Posterior cingulate gyrus (tissue), 11 donors: ENCODE measurements at places on chromosomes 11 and 22.
A peak's percentile ranks its signal among the peaks of the same experiment; 100 is the strongest.

GRCh38 chr11:78060533-78060932, 3.1 kb upstream of the THRSP start:
- DNase-seq: peak; percentile 13

DNA sequence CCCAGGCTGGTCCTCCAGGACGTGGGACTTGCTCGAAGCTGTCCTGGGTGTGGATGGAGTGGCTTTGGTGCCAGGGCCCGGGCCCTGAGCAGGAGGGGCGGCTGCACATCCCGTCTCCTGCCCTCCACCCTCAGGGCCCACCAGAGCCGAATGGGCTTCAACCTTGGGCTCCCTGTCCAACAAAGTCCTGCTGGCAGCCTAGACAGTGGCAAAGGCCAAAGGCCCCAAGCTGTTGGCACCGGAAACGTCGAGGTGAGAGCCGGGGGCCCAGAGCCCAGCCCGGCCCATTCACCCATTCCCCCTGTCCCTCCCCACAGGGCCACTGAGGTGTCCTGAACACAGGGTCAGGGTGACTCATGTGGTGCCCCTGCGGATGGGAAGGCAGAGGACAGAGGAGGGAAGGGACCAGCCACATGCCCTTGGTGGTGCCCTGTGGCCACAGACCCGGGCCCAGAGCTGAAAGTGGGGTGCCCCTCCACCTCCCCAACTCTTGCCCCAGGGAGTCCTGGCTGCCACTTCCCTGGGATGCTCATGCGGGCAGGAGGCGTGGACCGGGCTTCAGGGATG, 9.1 kb downstream of the TSPAN32 start:
- no peak for DNase-seq

DNA sequence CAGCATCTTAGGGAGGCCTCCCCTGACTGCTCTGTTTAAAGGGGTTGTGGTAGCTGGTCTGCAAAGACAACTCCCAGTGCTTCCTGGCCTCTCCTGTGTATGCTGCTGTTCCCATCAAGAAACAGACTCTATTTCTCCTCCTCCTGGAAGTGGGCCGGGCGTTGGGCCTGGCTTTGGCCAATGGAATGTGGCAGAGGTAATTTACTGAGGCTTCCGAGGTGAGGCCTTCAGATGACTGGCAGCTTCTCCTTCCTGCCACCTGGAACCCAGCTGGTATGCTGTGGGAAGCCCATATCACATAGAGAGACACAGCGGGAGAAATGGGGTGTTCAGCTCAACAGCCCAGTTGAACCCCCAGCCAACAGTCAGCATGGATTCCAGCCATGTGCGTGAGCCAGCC, 25.1 kb upstream of the EIF3D start:
- no peak for DNase-seq

- no peak for DNase-seq
Measured at GRCh38 chr11:77236901-77237300, 64.6 kb downstream of the GDPD4 start.

- DNase-seq: no peak
Measured at GRCh38 chr11:123833095-123833494, 26.9 kb upstream of the OR6M1 start.

- no peak for DNase-seq
Measured at GRCh38 chr11:73265853-73266645, 6.1 kb upstream of the P2RY6 start.

- DNase-seq: peak; percentile 45
Measured at GRCh38 chr11:119144825-119145486, 3.9 kb upstream of the ABCG4 start.

DNA sequence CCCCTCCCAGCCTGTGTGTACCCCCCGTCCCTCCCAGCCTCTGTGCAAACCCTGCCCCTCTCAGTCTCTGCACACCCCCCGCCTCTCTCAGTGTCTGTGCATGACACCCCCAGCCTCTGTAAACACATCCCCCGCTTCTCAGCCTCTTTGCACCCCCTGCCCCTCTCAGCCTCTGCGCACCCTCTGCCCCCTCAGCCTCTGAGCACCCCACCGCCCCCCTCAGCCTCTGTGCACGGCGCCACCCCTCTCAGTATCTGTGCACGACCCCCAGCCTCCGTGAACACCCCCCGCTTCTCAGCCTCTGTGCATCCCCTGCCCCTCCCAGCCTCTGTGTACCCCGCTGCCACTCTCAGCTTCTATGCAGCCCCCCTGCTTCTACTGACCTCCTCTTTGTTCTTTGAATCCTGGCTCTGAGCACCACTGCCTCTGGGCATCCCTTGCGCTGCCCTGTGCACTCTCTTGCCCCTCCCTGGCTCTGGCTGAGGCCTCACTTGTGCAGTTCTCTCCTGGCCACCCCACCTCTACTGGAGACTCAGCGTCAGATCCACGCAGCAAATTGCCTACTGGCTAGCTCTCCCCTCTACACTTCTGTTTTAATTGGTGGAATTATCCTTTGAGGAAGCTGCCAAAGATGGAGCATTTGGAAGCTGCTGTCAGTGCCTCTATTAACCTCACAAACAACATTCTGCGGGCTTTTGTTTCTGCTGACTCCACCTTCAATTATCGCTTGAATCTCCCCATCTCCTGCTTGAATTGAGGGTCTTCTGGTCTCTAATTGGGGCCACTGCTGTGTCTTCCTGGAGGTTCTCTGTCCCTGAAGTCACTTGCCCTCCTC, 838.6 kb downstream of the TBC1D22A start:
- no peak for DNase-seq

DNA sequence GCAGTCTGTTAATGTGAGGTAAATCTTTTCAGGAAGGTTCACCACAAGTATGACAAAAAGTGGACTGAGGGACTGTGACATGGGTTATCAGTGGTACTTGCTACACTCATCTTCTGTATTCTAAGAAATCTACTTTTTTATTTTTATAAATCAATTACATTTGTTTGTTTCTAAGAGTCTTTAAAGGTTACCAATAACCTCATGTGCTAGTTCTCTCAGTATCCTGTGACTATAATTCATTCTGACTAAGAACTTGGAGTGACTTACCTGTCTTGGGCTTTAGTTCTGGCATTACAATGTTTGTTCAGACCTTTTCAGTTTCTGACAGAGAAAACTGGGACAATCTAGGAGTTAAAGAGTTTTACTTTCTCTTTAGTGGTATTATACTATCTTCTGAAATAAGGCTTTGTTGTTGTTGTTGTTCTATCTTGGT, 108.4 kb downstream of the PDE3B start:
- DNase-seq: no peak

DNA sequence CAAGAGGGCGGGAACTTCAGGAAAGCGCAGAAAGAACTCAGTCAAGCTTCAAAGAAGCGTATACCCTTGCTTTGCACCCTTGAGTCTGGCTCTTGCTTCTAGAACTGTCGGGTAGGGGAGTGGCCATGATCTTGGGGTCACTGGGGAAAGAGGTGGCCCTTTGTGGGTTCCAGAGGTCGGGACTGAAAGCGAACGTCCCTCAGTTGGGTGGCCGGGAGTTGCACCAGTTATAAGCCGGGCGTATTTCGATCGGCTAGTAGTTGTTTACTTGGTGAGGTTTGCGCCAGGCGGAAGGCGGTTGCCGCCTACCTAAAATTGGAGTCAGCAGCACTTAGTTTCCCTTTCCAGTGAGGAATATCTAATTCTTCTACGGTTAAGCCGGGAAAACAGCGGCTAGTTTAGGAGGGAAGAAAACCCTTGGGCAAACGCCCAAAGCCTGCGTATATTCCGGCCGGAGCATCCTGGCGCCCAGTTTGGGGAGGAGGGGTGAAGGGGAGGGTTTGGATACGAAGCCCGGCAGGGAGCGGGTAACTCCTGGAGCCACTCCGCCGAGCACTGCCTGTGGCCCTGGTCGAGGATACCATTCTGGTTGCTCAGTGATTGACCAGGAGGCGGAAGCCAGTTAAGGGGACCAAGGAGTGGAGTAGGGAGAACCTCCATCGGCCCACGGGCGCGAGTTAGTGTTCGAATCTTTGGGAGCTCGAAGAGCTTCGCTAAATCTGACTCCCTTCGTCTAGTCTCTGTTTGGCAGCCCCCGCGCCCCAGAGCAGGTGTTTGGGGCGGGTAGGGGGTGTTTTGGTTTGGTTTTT, 807 bp upstream of the WT1 start:
- DNase-seq: no peak

DNA sequence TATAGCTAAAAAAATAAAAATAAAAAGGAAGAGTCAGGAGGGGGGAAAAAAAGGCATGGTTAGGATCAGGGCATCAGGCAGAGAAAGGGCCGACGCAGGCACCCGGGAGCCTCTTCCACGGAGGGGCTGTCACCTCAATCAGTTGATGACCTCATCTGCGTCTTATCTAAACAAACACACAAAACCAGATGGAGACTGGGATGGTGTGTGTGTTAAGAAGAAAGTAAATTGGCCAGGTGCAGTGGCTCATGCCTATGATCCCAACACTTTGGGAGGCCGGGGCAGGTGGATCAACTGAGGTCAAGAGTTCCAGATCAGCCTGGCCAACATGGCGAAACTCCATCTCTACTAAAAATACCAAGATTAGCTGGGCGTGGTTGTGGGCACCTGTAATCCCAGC, 63.6 kb downstream of the DHCR7 start:
- no peak for DNase-seq

- no peak for DNase-seq
Measured at GRCh38 chr11:116502641-116503061, 270.1 kb downstream of the BUD13 start.

DNA sequence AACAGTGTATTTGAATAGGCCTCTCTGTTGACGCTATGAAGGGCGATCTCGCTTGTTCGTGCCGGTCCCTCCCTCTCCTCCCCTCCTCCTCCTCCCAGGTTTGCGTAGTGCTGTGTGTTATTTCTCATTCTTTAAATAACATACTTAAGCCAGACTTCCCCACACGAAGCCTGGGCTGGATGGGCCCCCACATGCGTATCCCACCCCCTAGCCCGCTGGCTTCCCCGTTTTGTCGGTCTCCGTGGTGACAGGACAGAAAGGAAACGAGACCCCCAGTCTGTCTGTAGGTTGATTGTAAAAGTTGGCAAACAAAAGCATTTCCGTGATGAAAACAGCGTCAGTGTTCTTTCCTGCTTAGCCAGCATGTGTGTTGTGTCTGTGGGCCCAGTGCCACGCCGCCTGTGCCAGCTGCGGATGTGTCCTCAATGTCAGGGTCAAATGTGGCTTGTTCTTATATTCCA, 27.3 kb downstream of the FAM118A start:
- DNase-seq: no peak

GRCh38 chr11:27088353-27088752, 47.7 kb downstream of the BBOX1 start:
- DNase-seq: no peak
